ENCODE measurements at places on chromosomes 12 and 14.
A peak's percentile ranks its signal among the peaks of the same experiment; 100 is the strongest.

GRCh38 chr14:74579447-74580274 lies 32.4 kb downstream of the LTBP2 start:
- DNase-seq = no peak

DNA sequence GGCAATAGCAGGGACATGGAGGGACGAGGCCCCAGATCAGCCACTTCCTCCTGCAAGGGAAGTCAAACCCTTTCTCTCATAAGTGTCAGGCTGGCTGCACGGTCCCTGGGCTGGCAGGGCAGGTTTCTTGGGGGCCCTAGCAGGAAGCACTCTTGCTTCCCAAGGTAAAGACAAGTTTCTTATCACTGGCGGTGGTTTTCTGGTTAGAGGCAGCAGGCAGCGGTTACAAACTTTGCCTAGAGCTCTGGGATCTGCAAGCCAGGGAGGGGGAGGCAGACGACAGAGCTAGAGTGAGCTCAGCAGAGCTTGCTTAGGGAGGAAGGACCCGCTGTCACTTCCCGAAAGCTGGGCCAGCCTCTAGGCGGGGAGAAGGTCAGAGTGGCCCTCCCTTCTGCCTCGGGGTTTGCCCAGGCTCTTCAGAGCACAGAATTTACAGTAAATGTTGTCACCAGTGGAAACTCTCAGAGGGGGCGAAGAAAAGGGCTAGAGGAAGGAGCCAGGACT lies 20.4 kb downstream of the BATF start:
- DNase-seq = peak; percentile 89

GRCh38 chr12:7289743-7290142 lies 14.1 kb upstream of the ACSM4 start:
- DNase-seq = no peak

GRCh38 chr12:53652366-53652765 lies 23.5 kb downstream of the ATP5MC2 start:
- DNase-seq = peak; percentile 32

DNA sequence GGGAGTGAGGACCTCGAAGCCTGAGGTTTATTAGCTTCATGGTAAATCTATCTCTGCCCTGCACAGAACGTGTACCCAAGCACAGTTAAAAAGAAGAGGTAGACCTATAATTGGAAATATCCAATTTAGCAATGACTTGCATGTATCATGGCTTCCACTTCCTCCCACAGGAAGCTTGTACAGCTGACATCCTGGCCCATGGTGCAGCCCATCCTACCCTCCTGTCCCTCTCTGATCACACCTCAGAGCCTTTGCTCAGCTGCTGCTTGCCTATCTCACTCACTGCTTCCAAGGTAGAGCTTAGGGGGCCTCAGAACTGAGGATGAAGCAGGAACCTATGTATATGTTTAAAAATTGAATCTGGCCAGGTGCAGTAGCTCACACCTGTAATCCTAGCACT lies 4.3 kb upstream of the BCDIN3D start:
- no peak for DNase-seq

GRCh38 chr12:124190312-124191023 lies 104.4 kb upstream of the RFLNA start:
- DNase-seq = no peak

DNA sequence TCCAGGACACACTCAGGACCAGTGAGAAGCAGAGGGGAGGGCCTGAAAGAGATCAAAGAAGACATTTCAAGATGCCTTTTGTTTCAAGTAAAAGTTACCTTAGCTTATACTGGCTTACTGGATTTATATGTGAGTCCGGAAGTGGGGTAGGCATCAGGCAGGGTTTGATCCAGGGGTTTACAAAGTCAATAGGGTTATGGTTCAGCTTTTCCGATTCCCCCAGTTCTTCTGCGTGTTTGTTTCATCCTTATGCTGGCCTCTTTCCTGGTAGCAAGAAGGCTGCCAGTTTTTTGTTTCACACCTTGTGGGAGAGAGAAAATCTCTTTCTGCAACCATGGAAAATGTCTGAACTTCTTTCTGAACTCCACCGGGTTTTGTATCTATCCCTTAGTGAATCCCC lies 126.3 kb downstream of the ESRRB start:
- no peak for DNase-seq

GRCh38 chr14:77574446-77575115 lies 41.9 kb downstream of the SPTLC2 start:
- no peak for DNase-seq
